ENCODE measurements at places on chromosomes 7 and 10.

GRCh38 chr7:66043681-66044497 lies 31.7 kb upstream of the ASL start:
- DNase-seq = no peak

DNA sequence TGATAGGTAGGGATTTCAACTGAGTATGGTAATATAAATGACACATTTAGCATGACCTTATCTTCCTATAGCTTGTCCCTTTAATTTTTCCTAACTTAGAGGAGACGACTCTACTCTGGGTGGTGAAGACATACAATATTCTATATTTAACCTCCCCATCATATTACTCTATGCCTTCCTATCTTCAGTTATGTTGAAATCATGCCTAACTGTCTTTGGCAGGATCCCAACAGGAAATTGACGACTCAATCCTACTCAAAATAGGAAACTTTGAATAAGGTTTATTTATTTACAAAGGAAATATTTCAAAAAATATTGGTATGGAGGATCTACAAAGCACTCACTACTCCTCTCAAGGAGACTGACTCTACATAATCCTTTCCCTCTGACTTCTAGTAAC lies 24.1 kb upstream of the SEMA3A start:
- DNase-seq = no peak

DNA sequence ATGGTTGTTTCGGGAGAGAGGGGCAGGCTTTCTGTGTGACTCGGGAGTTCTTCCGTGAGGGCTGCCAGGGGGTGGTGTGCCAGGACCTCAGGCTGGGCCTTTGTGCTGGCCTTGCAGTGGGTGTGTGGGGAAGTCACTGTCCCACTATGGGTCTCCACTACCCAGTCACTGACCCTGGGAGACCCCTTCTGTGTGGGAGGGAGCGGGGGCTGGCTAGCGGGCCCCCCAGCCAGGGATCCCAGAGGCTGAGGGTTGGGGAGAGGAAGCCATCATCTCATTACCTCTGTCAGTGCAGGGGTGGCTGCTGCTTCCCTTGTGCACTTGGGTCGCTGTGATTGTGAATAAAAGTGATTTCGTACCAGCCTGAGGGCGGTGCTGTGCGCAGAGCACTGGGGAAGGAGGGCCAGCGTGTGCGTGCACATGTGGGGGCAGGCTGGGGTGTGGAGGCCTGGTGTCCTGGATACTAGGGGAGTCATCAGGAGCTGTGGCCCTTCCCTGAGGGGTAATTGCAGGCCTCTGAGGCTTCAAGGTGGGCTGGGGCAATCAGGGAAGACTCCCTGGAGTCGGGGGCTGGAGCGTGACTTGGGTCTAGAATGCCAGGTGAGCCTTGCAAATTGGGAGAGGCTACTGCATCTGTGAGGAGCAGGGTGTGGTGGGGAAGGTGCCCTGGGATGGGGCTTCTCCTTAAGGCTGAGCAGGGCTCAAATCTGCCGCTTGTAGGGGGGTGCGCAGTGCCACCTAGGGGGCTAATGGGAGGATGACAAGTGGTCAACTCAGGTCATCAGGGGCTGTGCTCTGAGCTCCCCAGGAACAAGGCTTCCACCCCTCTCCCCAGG lies 98.9 kb downstream of the NEURL1 start:
- peak; percentile 20 for DNase-seq

GRCh38 chr10:31939797-31940708 lies 11.4 kb upstream of the ARHGAP12 start:
- no peak for DNase-seq

DNA sequence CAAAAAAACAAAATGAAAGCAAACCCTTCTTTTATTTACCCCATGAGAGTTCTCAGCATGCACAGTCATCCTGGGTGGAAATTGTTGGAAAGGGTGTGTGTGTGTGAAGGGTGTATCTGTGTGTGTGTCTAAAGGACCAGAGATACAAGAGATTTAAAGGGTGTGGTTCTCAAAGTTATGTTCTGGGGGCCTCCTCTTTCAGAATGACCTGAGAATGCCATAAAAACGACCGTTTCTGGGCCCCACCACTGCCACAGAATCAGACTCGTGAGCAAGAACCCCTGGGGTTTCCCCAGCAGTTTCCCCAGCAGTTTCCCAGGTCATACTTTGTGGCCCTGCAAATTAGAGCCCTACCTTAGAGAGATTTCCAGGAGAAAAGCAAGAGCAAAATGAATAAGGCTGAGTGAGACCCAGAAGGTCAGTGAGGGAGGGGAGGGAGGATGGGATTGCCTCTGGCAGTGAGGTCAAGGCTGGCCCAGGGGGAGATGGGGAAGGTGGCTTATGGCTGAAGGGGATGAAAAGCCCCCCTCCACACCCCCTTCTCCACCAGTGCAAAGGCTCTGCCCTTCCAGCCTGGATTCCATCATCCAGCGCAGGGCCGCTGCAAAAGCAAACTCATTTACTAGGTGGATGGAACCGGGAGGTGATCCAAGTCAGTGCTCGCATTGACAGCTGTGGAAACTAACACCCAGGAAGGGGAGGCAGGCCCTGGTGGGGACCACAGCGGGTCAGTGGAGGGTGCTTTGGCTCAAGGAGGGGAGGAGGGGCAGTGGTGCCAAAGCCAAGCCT lies 10.2 kb downstream of the PYROXD2 start:
- DNase-seq = no peak

GRCh38 chr10:69973678-69974077 lies 79.0 kb upstream of the MACROH2A2 start:
- DNase-seq = no peak

- DNase-seq = no peak
These were observed 36.7 kb downstream of the ATE1 start for GRCh38 chr10:121891103-121891502.

DNA sequence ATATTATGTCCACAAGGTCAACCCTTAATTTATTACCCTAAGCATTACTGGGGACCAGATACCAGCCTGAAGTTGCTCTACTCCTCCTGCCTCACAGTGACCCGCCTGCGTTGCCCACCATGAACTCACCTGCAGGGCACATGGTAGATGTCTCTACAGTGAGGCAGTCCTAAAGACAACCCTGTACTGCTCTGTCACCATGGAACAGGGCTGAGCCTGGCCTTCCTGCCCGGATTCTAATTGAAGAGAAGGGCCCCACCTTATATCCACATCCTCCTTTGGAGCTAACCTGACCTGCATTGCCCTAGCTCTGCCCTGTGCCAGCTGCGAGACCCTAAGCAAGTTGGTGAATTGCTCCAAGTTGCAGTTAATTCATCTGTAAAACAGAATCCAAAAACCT lies 4.1 kb downstream of the SH3PXD2A start:
- no peak for DNase-seq

DNA sequence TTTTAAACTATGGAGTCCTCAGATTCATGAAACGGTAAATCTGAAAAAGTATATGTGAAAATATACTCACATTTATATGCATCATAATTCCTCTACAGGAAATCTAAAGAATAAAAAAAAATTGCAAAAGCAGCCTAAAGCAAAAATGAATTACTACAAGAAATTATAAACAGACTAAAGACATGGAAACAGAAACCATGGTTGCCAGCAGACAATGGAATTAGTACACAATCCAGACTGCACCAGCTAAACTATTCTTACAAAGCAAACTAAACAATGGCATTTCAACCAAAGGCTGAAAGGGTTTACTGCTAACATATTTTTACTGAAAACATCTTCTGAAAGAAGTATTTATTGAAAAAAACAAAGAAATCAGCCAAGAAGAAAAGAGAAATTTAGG lies 51.6 kb downstream of the COL28A1 start:
- no peak for DNase-seq

- DNase-seq = no peak
These were observed 3.6 kb downstream of the FIGNL1 start for GRCh38 chr7:50446542-50446960.

- DNase-seq = no peak
These were observed 9.3 kb downstream of the TBATA start for GRCh38 chr10:70775679-70776454.

DNA sequence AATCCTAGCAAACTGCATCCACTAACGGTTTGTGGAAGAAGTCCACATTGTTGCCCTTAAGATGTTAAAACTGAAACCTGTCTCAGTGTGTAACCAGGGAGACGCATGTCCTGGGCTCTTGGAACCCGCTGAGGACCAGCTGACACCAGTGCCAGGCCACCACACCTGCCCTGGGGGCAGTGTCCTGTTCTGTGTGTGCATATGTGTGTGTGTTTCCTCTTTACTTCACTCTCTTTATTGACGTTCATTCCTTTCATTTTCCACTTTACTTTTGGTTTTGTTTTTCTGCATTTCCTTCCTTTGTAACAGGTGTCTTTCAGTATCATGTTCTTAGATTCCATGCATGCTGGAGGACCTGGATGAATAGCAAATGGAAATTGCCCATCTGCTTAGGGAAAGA lies 83.8 kb downstream of the TEX36 start:
- DNase-seq = no peak

DNA sequence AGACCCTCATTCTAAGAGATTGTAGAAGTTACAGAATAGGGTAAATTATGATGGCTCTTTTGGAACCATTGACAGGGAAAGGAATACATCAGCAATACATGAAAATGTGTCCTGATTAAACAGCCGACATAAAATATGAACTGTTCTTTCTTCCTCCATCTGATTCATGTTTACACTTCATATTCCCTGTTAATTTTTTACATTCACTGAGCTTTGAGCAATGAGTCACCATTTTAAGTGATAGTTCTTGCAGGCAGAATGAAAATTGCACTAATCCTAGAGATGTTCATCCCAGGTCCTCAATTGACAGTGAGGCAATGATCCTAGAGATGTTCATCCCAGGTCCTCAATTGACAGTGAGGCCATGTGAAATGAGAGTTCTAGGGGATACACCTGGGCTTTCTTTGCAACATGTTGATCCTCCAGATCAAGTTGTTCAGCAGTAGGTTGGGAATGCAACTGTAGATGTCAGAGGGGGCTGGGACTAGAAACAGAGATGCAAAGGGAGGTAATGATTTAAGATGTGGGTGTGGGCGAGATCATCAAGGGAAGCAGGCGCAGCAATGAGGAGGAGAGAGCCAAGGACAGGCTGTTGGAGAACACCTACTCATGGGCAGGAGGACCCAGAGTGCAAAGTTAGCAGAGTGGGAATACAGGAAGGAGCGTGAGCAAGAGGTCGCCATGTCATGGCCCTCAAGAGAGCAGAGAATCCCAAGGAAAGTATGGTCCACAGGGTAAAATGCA lies 138.7 kb downstream of the ZNF365 start:
- no peak for DNase-seq

- no peak for DNase-seq
These were observed 216.8 kb downstream of the TCERG1L start for GRCh38 chr10:131094527-131095312.

GRCh38 chr7:137964824-137965545 lies 36.9 kb downstream of the CREB3L2 start:
- no peak for DNase-seq

- no peak for DNase-seq
These were observed 429.7 kb downstream of the EXOC4 start for GRCh38 chr7:133682364-133683181.

- DNase-seq = no peak
These were observed 17.3 kb downstream of the SRGN start for GRCh38 chr10:69104994-69105790.

GRCh38 chr10:24556750-24557742 lies 166.6 kb downstream of the ARHGAP21 start:
- no peak for DNase-seq

- no peak for DNase-seq
These were observed 104.1 kb downstream of the GPR85 start for GRCh38 chr7:112982441-112983063.

- DNase-seq = no peak
These were observed 75.5 kb downstream of the RAPGEF5 start for GRCh38 chr7:22281481-22281880.

GRCh38 chr10:49282306-49282705 lies 16.7 kb upstream of the C10orf71 start:
- DNase-seq = no peak

DNA sequence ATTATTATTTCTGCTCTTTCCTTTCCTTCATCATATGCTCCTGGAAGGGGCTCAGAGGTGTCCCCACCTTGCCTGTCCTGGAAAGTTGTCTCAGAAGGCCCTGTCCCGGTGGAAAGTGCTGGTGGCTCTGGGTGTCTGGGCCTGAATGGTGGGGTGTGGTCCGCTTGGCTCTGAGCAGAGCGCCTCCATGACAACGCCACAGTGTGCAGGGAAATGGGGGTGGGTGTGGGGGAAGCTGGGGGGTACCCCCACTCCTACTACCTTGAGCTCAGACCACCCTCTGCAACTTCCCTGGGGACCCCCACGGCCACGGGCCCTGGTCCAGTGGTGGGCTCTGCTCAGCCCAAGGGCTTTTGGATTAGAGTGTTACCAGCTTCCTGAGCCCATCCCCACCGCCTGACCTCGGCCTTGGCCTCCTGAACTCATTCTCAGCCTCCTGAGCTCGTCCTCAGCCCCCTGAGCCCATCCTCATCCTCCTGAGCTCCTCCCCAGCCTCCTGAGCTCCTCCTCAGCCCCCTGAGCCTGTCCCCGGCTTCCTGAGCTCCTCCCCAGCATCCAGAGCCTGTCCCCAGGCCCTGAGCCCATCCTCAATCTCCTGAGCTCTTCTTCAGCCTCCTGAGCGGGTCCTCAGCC lies 106.4 kb upstream of the FAM20C start:
- no peak for DNase-seq

GRCh38 chr10:52383088-52383487 lies 69.0 kb downstream of the DKK1 start:
- DNase-seq = no peak

- DNase-seq = no peak
These were observed 20.4 kb downstream of the PPP2R2D start for GRCh38 chr10:131921184-131921583.

- no peak for DNase-seq
These were observed 31.5 kb upstream of the PRPS1L1 start for GRCh38 chr7:18059171-18059570.

DNA sequence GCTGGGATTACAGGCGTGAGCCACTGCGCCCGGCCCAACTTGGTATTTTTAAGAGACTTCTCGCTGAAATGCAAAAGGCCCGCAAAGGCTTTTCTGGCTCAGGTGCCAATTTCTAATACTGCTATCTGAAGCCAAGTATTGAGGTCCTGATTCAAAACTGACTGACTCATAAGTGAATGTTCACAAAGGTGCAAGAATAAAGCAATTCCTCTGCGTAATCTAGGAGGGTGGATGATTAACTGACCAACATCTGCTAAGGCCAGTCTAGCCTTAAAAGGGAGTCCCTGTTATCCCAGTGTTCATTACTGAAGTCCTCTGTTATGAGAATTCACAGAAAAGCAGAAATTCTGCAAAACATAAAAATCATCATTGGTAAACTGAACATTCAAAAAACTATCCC lies 111.4 kb downstream of the SRPK2 start:
- DNase-seq = no peak

DNA sequence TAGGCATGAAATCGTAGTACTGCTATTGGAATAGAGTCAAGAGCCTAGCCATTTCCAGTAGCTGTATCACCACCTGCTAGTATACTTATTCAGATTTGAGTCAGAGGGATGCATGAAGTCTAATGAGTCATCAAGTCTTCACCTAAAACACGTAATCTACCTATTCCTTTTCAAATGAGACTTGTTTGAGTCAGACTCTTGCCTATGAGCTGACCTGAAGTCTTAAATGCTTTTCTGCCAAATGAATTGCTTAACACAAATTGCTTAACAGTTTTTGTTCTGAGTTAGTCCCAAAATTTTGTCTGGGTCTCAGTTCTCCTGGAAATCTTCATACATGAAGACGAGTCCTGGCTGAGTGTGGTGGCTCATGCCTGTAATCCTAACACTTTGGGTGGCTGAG lies 165.2 kb downstream of the GNAT3 start:
- DNase-seq = no peak

Measured in stimulated activated CD4-positive, alpha-beta T cell treated with anti-CD3 and anti-CD28 coated beads, TNF-alpha, amount 100 ng/mL, for 1 hour (primary cell).